Thymus (tissue), 14 donors: ENCODE measurements at places on chromosomes 5 and 9.
A peak's percentile ranks its signal among the peaks of the same experiment; 100 is the strongest.

DNA sequence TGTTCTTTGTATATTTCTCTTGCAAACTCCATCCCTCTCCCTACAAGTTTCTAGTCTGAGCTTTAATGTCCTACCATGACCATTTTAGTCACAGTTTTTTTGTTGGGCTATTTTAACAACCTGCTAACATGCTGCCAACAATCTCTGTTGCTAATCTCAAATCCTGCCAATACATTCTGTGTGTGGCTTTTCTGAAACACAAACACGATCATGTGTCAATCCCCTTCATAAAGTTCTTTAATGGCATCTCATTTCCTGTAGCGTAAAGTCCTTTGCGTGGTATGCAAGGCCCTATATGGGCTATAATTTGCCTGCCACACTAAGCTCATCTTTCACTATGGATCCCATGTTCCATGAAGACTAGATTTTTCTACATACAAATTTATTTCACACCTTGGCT, 180.6 kb downstream of the CWC27 start:
- DNase-seq = no peak
- no peaks in the 10 kb centered on the region for H3K36me3 ChIP-seq
- no peaks in the 10 kb centered on the region for H3K4me1 ChIP-seq
- H3K27ac ChIP-seq = no peak overlapping the region

GRCh38 chr5:140420665-140421361, 19.2 kb downstream of the ANKHD1 start:
- peaks cover 3% of the 10 kb centered on the region for H3K36me3 ChIP-seq
- no peaks in the 10 kb centered on the region for H3K4me1 ChIP-seq
- no peak overlapping the region for H3K4me3 ChIP-seq
- no peaks in the 10 kb centered on the region for H3K27me3 ChIP-seq
- H3K27ac ChIP-seq = no peak overlapping the region

GRCh38 chr5:109614301-109614700, 75.4 kb upstream of the MAN2A1 start:
- no peak overlapping the region for H3K4me3 ChIP-seq
- no peaks in the 10 kb centered on the region for H3K36me3 ChIP-seq
- no peaks in the 10 kb centered on the region for H3K27me3 ChIP-seq
- H3K27ac ChIP-seq = no peak overlapping the region

DNA sequence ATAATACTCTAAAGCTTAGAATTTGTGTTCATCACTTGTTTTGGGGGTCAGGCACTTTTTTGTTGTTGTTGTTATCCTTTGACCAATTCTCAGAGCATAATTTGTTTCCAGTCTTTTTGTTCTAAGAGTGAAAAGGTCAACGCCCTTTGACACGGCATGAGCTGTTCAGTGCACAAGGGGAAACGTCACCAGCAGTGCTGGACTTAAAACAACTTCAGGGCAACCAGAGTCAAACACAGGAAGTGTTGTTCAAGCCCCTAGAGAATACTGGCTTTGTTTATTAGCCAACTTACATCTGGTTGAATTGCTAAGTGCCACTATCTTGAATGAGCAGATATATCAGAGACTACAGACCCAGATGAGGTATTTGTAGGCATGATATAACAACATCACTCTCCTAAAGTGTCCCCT, 368.9 kb downstream of the TMEM161B start:
- no peaks in the 10 kb centered on the region for H3K36me3 ChIP-seq
- no peak overlapping the region for H3K27ac ChIP-seq
- H3K4me3 ChIP-seq = no peak overlapping the region
- no peaks in the 10 kb centered on the region for H3K27me3 ChIP-seq

GRCh38 chr9:128125580-128126354, 1.8 kb downstream of the PTGES2 start:
- DNase-seq = no peak
- peaks cover 32% of the 10 kb centered on the region for H3K4me1 ChIP-seq
- no peaks in the 10 kb centered on the region for H3K27me3 ChIP-seq
- H3K36me3 ChIP-seq = peaks cover 43% of the 10 kb centered on the region

- DNase-seq = no peak
- H3K4me3 ChIP-seq = no peak overlapping the region
- H3K27ac ChIP-seq = peak overlapping the region; percentile 33
- H3K4me1 ChIP-seq = no peaks in the 10 kb centered on the region
Observed at GRCh38 chr5:78547731-78548615, 100.6 kb downstream of the LHFPL2 start.

DNA sequence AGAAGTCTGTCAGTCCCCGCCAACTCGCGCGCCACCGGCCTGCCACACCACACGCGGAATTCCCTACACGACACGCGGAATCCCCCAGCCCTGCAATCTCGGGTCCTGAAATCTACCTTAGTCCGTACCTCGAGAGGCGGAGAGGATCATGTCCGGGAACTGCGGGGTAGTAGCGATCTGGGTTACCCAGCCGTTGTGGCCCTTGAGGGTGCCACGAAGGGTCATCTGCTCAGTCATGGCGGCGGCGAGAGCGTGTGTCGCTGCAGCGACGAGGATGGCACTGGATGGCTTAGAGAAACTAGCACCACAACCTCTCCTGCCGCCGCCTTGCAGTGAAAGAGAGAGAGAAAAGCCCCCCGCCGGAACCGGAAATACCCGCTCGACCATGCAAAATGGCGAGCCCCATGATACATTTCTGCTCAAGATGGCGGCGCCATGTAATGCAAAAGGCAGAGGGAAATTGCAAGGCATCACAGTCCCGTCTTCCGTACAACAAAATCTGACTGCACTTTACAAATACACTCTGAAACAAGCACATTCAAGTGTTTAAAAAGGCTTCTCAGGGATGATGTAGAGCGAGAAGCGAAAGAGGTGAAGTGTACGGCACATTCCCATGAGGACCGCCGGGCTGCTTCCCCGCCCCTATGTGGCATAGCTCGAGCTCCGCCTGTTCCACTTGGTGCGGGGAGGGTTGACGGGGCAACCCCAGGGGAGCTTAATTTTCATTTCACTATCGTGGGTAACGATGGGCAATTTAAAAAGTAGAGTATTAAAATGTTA, at the start of gene RACK1:
TSS of gene RACK1 (minus strand) at position 343 of the 780 bp plus-strand sequence. CDS start at position 237, 106 bp downstream.
- peaks cover 51% of the 10 kb centered on the region for H3K4me1 ChIP-seq
- DNase-seq = peak; percentile 95
- peak within 1 kb of the TSS; percentile 95 for H3K27ac ChIP-seq
- peaks cover 39% of the 10 kb centered on the region for H3K36me3 ChIP-seq
- no peaks in the 10 kb centered on the region for H3K27me3 ChIP-seq

DNA sequence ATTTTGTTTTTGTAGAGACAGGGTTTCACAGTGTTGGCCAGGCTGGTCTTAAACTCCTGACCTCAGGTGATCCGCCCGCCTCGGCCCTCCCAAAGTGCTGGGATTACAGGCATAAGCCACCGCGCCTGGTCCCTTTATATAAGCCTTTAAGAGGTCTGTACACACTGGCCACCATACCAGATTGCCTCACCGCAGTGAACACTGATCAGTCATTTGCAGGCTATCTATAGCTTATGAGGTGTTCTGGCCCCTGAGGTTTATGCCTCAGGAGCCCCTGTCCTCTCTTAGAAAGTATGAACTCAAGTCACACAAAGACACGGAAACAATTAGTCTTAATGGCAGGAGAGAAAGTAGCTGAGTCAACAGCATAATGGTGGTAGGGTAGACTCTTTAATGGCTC, 14.6 kb downstream of the HINT1 start:
- DNase-seq = no peak
- H3K4me1 ChIP-seq = no peaks in the 10 kb centered on the region
- no peaks in the 10 kb centered on the region for H3K36me3 ChIP-seq
- H3K27ac ChIP-seq = no peak overlapping the region
- H3K4me3 ChIP-seq = no peak overlapping the region
